Activated naive CD8-positive, alpha-beta T cell treated with anti-CD3 and anti-CD28 coated beads for 36 hours (primary cell): ENCODE measurements at places on chromosomes 6 and 20.

- DNase-seq = peak; percentile 14
Measured at GRCh38 chr6:135722679-135723078, 128.8 kb upstream of the PDE7B start.

DNA sequence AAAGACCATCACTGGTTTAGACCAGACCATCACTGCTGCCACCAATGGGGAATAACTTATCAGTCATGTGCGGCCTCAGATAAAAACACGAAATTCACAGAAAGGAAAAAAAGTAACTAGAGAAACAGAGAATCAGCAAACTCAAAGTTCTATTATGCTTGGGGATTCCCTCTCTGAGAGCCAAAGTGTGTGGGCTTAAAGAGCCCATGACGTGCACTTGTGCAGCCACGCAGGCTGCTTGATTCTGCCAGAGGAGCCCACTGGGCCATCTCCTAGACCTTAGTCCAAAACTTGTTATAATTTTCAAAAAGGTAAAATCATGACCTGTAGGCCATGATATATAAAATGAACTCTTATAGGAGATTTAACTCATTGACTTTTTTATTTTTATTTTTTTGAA, 15.2 kb downstream of the RAB44 start:
- no peak for DNase-seq

DNA sequence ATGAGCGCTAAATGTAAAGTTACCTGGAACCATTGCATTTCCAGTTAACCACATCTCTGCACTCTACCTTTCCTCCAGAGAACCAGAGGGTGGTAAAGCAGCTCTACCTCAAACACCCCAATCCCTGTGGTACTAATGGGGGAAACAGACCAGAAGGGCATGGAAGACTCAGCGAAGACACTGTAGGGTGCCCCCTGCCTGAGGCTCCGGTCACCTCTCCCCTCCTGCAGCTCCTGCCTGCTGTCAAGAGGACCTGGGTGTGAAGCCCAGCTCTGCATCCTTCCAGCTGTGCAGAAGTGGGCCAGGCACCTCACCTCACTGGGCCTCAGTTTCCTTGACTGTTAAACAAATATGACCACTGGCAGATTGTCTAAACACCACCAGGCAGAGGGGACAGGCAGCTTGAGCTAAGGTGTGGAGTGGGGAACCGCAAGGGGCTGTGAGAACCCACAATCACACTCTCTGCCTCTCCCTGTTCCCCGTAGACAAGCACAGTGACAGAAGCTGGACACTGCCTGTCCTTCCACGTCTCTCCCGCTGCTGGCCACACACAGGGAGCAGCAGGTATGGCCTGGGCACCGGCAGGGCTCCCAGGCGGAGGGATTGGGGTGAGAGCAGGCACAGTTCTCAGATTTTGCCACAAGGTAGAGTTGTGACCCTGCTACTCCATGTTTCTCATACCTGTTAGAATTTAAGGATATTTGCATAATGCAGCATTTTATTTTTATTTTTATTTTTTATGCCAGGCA, 9.1 kb upstream of the BPIFA2 start:
- no peak for DNase-seq

- DNase-seq = no peak
Measured at GRCh38 chr6:107800564-107801164, 23.4 kb downstream of the SCML4 start.

DNA sequence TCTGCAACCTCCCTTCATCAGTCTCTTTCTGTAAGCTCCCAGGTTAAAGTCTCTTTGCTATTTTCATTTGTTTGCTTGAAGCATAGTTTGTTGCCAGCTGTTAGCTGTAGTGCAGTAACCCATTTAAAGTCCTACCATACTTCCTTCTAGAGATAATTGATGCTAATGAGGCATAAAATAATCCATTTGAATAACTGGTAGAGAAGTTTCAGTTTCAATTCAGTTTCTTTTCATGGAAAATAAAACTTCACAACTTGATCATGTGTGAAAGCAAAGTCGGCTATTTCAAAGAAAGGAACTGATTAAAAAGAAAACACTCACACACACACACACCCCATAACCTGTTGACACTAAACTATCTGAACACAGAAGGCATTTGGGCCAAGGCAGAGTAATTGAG, 68.5 kb upstream of the TENT5A start:
- no peak for DNase-seq
